ENCODE measurements at places on chromosomes 7 and 10. TPM values are rescaled to one million over a fixed set of nuclear protein-coding genes. Genes with fewer than 3 reads are reported as not detected.

OR2A12 gene
- not detected for total RNA-seq

OR2A42 gene
- total RNA-seq, result not detected

AGAP5 gene
- total RNA-seq, result 7.8 TPM

HOXA1 gene
- total RNA-seq, result 0.97 TPM

PITX3 gene
- total RNA-seq, result not detected

FAM3C gene
- 93.4 TPM for total RNA-seq

TEX47 gene
- total RNA-seq, result not detected

CHN2 gene
- total RNA-seq, result 8.4 TPM

CCDC172 gene
- not detected for total RNA-seq

PTPRN2 gene
- total RNA-seq, result 2.8 TPM

LIPJ gene
- total RNA-seq, result 0.14 TPM

C7orf25 gene
- total RNA-seq, result 9.7 TPM

AKR1C2 gene
- total RNA-seq, result 42.7 TPM

RBAK gene
- 12.6 TPM for total RNA-seq

JAKMIP3 gene
- total RNA-seq, result 0.60 TPM

TDRD1 gene
- 0.69 TPM for total RNA-seq

TMEM196 gene
- total RNA-seq, result 1.6 TPM

ALDH18A1 gene
- total RNA-seq, result 36.6 TPM

RTKN2 gene
- 0.19 TPM for total RNA-seq

STX1A gene
- 3.4 TPM for total RNA-seq

INA gene
- total RNA-seq, result not detected

OR9A2 gene
- total RNA-seq, result not detected

EGR2 gene
- total RNA-seq, result 4.0 TPM

ADRB1 gene
- 0.14 TPM for total RNA-seq

ANXA8 gene
- total RNA-seq, result not detected

ASAH2 gene
- 1.9 TPM for total RNA-seq

PLEKHS1 gene
- total RNA-seq, result not detected

INHBA gene
- 73.0 TPM for total RNA-seq

CCAR1 gene
- 49.3 TPM for total RNA-seq

AKR1C8 gene
- total RNA-seq, result not detected

CYP2E1 gene
- total RNA-seq, result 2.1 TPM

ADAMTS14 gene
- 1.0 TPM for total RNA-seq

P4HA1 gene
- 35.0 TPM for total RNA-seq

ZDHHC4 gene
- total RNA-seq, result 36.9 TPM

TMEM140 gene
- 12.2 TPM for total RNA-seq

GRM3 gene
- total RNA-seq, result not detected

PNLIPRP3 gene
- not detected for total RNA-seq

PAPSS2 gene
- 46.1 TPM for total RNA-seq

DBNL gene
- total RNA-seq, result 91.0 TPM

ADRA2A gene
- total RNA-seq, result 7.7 TPM

COA1 gene
- 29.6 TPM for total RNA-seq

PHYHIPL gene
- total RNA-seq, result 0.51 TPM

Data from posterior vena cava (tissue), 2 donors.